ENCODE measurements at places on chromosomes 2 and 18. TPM values are rescaled to one million over a fixed set of nuclear protein-coding genes. Genes with fewer than 3 reads are reported as not detected.

TLX2 gene
- total RNA-seq = not detected

ALLC gene
- total RNA-seq = not detected

ANKRD30BL gene
- total RNA-seq = 1.4 TPM

CHST9 gene
- total RNA-seq = 1.6 TPM

CCBE1 gene
- total RNA-seq = 30.7 TPM

LIPT1 gene
- 9.9 TPM for total RNA-seq

SPOPL gene
- total RNA-seq = 23.6 TPM

PDE1A gene
- 23.6 TPM for total RNA-seq

TFPI gene
- 43.4 TPM for total RNA-seq

OTOS gene
- total RNA-seq = not detected

RAB27B gene
- 4.6 TPM for total RNA-seq

MC5R gene
- total RNA-seq = 0.47 TPM

HOXD4 gene
- 48.2 TPM for total RNA-seq

PREB gene
- 27.2 TPM for total RNA-seq

PRKAG3 gene
- 5.0 TPM for total RNA-seq

IGFBP5 gene
- total RNA-seq = 522 TPM

DYNAP gene
- not detected for total RNA-seq

TNS1 gene
- 166 TPM for total RNA-seq

ALK gene
- 0.29 TPM for total RNA-seq

BOD1L2 gene
- total RNA-seq = not detected

DNAJC27 gene
- 8.7 TPM for total RNA-seq

PAIP2B gene
- 15.8 TPM for total RNA-seq

IL36B gene
- total RNA-seq = not detected

SH2D6 gene
- total RNA-seq = 0.99 TPM

SERPINB4 gene
- total RNA-seq = not detected

M1AP gene
- total RNA-seq = 0.47 TPM

TSN gene
- 52.8 TPM for total RNA-seq

HOXD11 gene
- 40.2 TPM for total RNA-seq

MC2R gene
- total RNA-seq = not detected

ANKRD30B gene
- not detected for total RNA-seq

ONECUT2 gene
- 0.06 TPM for total RNA-seq

ZNF396 gene
- 3.9 TPM for total RNA-seq

ITGB1BP1 gene
- 29.9 TPM for total RNA-seq

MYO3B gene
- 13.5 TPM for total RNA-seq

SERPINB12 gene
- total RNA-seq = not detected

G6PC2 gene
- total RNA-seq = 0.23 TPM

MSTN gene
- 6.6 TPM for total RNA-seq

SLC4A1AP gene
- total RNA-seq = 21.4 TPM
